ENCODE measurements at places on chromosomes 6 and 20.
A peak's percentile ranks its signal among the peaks of the same experiment; 100 is the strongest.

DNA sequence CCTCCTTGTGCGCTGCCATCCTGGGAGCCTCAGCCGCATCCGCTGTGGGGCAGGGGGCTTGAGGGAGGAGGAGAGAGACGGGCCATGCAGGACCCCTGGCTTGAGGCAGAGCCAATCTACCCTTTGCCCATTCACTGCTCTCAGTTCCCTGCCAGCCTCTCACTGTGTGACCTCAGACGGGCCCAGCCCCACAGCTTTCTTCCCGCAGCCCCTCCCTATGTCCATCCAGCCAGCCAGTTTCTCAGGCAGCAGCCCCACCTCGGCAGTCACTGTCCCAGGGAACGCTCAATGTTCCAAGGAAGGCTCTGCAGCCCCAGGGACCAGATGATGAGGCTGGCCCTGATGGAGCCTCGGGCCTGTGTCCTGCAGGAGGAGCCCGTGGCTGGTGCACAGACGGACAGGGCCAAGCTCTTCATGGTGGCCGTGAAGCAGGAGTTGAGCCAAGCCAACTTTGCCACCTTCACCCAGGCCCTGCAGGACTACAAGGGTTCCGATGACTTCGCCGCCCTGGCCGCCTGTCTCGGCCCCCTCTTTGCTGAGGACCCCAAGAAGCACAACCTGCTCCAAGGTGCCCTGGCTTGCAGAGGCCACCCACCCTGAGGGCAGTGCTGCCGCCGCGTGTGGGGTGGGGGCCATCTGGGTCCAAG is 3.9 kb upstream of the TNFRSF6B start:
- DNase-seq, result no peak

DNA sequence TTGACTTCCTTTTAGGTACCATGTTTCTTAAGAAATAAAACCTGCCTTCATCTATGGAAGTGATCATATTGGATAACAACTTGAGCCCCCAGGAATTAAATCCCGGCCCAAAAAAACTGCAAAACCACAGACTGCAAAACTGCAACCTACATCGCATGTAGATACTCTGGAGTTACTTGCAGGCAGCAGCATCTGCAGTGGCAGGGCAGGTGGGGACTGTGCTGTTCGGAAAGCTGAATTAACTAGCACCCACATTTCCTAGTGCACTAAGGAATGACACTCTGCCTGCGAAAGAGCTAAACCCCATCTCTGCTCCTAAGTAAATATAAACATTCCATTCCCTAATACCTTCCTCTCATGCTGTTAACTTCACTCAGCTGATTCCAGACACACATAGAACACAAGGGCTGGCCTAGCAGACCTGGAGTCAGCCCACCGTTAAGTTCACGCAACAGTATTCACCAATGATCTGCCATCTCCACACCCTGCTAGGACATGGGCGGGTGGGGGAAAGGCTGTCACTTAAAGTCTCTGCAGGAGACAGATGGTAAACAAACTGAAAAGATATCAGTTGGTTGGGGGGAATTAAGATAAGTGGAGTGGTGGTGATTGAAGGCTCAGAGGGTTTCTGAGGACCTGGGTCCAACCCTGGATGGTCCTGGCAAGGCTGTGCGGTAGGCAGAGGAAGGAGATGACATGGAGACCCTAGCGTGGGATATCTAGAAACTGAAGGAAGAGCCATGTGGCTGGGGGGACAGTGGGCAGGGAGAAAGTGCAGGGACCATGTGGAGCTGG is 128.4 kb downstream of the SYCP2 start:
- no peak for DNase-seq

- no peak for DNase-seq
Observed at GRCh38 chr20:22825076-22825475, 210.0 kb upstream of the SSTR4 start.

- DNase-seq, result no peak
Observed at GRCh38 chr6:5102267-5102970, 17.3 kb downstream of the PPP1R3G start.

GRCh38 chr6:80676386-80676785 is 569.9 kb downstream of the BCKDHB start:
- DNase-seq, result no peak

DNA sequence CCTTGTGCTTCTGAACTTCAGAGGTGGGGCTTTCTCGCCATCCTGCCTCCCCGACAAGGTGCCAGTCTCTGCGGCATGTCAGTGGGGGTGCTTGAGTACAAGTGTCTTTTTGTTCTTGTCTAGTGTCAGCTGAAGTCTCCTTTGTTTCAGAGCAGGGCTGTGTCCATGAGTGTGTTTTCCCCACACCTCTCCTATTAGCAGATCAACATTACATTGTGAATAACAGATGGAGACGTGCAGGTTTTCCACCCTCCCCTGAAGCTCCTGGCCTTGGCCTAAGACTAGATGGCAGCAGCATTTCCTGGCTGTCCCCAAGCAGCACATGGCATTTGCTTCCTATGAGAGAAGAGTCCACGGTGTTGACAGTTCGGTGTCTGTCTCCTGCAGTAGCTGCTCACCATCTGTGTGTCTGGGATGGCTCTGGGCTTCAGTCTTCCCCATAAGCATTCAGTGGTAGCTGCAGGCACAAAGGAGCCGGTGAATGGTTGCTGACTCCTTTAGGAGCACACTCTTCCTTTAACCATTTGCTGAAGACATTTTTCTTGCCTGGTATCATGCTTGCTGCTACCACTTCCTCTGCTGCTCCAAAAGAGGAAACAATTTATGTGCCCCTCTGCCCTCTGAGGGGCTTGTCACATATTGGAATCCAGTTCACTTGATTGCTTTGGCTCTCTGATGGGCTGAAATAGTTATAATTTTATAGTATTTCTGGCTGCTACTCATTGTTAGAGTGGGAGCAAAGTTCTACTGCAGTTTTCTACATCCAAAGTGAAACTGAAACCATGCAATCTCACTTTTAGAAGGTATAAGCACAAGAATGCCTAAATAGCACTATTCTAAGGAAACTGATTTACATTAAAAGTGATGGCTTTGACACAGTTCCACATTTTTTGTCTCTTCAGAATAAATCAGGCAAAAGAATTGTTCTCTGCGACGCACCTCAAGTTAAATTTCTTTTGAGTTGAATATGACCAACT is 913.0 kb downstream of the C6orf118 start:
- DNase-seq, result peak; percentile 81

DNA sequence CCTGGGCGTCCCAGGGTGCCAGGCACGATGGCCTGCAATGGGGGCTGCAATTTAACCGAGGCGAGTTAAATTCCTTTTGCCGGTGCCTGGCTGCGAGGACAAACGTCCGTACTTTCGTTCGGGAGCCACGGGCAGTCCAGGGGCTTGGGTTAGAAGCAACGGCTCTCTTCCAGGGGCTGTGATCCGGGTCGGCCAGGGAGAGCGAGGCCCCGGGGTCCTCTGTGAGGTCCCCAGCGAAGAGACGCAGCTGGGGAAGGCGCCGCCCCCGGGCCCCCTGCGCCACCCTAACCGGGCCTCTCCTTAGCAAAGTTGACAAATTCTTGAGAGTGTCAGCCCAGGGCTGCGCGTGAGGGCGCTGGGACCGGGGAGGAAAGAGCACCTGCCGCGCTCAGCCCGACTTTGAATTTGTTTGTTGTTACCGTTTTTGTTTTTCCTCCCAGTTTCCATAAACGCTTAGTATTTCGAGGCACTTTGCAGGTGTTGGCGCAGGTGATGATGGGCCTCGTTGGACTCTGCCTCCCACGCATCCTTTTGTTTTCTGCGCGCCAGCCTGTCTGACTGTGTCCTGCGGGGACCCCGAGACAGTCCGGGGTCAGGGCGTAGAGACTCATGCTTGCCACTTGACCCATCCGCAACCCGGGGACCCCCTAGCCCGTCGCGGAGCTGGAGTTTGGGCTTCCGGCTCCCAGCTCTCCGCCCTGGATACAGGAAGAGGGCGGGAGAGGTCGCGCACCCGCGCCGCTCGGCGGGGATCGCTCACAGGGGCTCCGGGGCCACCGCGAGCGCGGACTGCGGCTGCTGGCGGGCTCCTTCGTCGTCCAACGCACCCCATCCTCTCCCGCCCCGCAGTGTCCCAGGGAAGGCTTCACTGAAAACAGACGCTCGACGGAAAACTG is 5.8 kb downstream of the OLIG3 start:
- no peak for DNase-seq
